Nephron progenitor cell (in vitro differentiated cells): ENCODE measurements at places on chromosomes 5 and 9.

GRCh38 chr5:158992037-158992740, 107.5 kb downstream of the EBF1 start:
- DNase-seq: no peak

DNA sequence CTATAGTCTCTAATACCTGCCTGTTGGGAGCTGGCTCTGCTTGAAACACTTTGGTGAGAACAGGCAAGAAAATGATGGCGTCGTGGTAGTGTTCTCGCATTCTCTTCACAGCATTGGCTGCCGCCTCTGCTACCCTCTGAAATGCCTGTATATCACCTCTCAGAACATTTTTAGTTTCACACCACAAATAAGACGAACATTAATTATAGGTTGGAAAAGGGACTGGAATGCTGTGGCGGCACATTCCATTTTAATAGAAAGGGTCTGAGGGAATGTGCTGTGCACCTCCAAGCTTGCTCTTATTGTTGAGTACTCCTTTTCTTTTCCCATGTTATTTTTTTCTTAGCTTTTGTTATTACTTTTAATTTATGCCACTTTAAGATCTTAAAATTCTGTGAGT, 134.6 kb upstream of the HMHB1 start:
- DNase-seq: no peak

GRCh38 chr5:61687371-61687770, 355.3 kb downstream of the ZSWIM6 start:
- no peak for DNase-seq

DNA sequence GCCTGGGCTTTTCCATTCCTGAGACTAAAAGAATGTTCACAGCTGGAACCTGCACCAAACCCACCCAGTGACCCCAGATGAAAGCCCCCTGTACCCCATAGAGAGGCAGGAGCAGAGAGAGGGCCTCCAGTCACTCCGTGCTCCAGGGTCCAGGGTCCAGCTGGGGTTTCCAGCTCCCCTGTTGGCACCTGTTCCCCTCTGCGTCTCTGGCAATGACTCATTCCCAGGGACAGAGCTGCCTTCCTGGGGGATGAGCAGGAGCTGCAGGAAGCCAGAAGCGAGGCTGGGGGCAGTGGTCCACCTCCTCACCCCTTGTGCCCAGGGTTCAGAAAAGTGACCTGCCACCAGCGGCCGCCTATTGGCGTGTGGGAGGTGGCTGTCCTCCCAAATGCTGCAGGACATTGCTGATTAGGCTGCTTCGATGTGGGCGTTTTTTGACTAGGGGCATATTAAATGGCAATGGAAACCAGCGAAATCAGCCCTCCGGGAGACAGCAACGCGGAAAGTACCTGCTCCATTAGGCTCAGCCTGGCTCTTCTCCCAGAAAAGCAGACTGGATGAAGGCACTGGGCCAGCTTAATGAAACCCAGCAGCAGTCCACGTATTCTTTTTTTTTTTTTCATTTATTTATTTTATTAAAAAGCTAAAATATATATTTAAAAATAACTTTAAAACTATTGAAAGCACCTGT, 97.4 kb downstream of the DAP start:
- peak; percentile 28 for DNase-seq

DNA sequence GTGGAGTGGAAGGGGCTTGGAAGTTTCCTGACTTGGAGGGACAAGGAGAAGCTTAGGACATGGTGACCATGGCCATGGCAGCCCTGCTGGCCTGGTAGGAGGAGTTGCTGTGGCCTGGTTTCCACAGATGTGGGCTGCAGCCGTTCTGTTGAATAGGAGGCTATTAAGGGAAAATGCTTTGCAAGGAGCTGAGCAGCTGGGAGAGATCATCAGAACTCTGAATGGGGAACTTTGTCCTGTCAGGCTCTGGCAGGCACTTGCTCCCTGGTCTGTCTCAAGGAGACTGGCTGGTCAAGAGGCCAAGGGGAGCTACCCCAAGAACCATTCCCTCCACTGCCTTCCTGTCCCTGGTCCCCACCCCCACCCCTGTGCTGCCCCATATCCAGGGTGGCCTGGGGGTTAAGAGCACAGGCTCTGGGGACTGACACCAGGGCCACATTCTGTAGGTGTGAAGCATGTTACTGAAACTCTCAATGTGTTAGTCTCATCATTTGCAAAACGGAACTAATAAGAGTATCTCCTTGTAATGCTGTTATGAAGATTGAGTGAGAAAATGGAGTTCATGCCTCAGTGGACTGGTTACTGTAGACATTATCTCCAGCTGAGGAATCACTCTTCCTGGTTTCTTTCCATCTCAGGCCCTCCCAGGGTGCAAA, 84.0 kb upstream of the ARAP3 start:
- no peak for DNase-seq

GRCh38 chr5:147075187-147075586, 159.6 kb upstream of the STK32A start:
- DNase-seq: no peak

DNA sequence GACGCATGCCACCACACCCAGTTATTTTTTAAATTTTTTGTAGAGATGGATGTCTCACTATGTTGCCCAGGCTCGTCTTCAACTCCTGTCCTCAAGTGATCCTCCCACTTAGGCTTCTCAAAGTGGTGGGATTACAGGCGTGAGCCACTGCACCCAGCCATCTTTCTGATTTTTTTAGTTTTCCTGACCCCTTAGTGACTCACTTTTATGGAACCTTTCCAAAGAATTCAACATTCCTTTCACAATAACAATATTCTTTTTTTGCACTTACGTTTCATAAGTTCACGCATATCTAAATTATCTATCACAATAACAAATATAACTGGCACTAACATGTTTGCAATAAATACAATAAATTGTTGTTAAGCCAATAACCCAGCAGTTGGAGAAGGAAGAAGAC, 8.5 kb downstream of the ELOVL7 start:
- no peak for DNase-seq

DNA sequence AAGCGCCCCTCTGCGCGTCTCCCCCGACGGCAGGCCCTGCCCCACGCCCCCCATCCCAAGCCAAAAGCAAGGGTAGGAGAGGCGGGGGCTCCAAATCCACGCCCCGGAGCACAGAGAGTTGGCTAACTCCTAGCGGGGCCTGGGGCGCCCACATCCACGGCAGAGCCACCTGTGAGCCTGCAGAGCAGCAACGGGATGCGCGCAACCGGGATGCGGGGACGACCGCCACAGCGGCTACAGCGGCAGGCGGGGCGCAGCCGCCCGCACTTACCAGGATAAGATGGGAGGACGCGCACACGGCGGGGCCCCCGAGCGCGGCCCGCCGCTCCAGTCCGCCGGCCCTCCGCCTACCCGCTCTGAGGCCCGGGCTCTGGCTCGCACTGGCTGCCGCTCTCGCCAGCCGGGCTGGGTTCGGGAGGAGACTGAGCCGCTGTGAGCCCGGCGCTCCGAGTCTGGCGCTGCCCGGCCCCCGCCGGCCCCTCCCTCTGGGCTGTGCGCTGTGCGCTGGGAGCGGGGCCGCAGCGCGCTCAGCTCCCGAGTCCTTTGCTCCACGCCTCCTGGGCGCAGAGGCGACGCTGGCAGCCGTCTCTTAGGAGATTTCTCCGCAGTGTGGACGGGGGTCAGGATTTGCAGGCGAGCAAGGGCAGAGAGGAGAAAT, at the start of gene SLC24A2:
SLC24A2 (minus strand) TSS at position 424 of the 658 bp plus-strand sequence.
- peak; percentile 77 for DNase-seq

- no peak for DNase-seq
Measured at GRCh38 chr9:69232135-69232534, 58.1 kb downstream of the TJP2 start.
